ENCODE measurements at places on chromosomes 11 and 22. TPM values are rescaled to one million over a fixed set of nuclear protein-coding genes. Genes with fewer than 3 reads are reported as not detected.
A peak's percentile ranks its signal among the peaks of the same experiment; 100 is the strongest.

DNA sequence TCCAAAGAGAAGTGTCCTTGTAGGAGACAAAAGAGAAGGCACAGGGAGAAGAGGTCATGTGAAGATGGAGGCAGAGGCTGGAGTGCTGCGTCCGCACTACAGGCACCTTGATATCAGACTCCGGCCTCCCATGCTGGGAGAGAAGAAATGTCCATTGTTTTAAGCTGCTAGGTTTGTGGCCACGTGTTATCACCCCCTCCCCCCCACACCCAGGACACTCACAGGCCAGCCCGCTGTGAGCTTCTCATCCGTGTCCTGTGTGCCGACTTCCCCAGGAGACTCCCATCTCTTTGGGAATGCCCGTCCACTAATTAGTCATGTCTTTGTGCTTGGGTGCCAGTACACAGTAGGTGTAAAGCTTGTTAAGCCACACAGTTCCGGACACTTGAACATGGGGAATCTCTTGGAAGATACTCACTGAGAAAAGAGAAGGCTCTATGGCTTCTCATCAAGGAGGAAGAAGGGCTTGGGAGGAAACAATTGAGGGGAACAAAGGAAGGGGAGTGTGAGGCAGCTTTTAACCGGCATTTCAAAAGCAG lies 1234.7 kb downstream of the TBC1D22A start:
- DNase-seq: no peak

- DNase-seq: no peak
These were observed 1595.5 kb upstream of the TENM4 start for GRCh38 chr11:81036168-81036870.

The C11orf87 gene
- total RNA-seq: not detected

- DNase-seq: peak; percentile 19
These were observed 54.6 kb upstream of the OR5P2 start for GRCh38 chr11:7851391-7851790.

GRCh38 chr22:36584666-36585065 lies 55.7 kb upstream of the EIF3D start:
- no peak for DNase-seq

GRCh38 chr11:44817207-44817949 lies 90.6 kb downstream of the TSPAN18 start:
- peak; percentile 70 for DNase-seq

The APOL5 gene
- total RNA-seq: not detected

DNA sequence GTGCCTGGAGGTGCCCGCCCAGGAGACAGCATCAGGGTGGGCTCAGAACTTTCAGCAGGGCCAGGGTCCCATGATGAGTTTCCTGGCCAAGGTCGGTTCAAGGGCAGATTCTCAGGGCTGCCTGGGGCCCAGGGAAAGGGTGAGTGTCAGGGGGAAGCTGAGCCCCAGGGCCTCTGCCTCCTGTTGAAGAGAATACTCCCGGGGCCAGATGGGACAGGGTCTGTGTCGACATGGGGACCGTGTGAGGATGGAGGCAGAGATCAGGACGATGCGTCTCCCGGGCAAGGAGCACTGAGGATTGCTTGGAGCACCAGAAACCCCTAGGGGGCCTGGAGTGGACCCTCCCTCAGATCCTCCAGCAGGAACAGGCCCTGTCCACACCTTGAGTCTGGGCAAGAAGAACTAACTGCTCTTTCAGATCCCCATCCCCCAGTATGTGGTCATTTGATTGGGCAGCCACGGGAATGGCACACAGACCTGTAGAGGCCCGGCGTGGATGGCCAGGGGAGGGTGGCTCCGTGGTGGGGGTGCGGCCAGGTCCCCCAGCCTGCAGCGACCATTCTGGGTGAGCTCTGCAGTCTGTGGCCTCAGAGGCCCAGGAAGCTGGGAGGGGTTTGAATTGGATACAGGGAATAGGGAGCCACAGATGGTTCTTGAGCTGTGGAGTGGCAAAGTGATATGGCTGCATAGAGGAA lies 1078.7 kb downstream of the BRD1 start:
- DNase-seq: no peak

Data from G401 (cell line).